Left renal cortex interstitium (tissue), 4 donors: ENCODE measurements at places on chromosomes 7 and 10. TPM values are rescaled to one million over a fixed set of nuclear protein-coding genes. Genes with fewer than 3 reads are reported as not detected.

Gene TMEM213
- 44.3 TPM for polyA plus RNA-seq

- no peak for DNase-seq
Measured at GRCh38 chr10:129165076-129165720, 301.8 kb upstream of the MGMT start.

Gene TSPAN33
- polyA plus RNA-seq = 69.0 TPM

GRCh38 chr7:138214926-138215325 lies 138.7 kb downstream of the AKR1D1 start:
- DNase-seq = no peak

DNA sequence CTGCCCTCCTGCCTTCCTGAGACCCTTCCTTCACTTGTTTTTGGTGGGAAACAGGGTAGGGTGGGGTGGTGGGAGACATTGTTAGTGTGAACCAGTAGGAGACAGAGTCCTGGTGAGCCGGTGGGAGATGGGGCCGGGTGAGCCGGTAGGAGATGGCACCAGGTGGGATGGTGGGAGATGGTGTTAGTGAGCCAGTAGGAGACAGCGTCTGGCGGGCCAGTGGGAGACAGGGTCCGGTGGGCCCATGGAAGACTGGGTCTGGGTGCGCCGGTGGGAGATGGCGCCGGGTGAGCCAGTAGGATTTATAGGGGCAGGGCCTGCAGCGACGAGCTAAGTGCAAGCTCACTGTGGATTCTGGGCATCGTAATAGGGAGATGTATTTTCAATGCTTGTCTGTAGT lies 116.8 kb downstream of the TRRAP start:
- no peak for DNase-seq
